Colonic mucosa (tissue), 4 donors: ENCODE measurements at places on chromosomes 12 and 14.

DNA sequence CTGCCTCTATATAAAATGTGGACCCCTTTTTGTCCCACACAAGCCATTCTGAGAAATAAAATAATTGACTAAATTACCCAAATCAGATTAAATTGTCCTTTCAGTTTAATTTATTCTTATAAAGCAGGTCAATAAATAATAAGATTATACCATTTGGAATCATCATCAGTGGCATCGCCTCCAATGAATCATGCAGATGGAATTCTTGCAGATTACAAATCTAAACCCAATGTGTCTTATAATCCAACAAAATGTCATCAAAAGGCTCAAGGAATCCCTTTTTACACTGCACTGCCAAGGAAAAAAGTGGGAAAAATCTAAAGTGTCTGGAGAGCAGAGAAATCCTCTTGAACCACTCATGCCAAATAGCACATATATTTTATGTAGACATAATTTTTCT, 138.2 kb upstream of the TSPAN8 start:
- DNase-seq = no peak

DNA sequence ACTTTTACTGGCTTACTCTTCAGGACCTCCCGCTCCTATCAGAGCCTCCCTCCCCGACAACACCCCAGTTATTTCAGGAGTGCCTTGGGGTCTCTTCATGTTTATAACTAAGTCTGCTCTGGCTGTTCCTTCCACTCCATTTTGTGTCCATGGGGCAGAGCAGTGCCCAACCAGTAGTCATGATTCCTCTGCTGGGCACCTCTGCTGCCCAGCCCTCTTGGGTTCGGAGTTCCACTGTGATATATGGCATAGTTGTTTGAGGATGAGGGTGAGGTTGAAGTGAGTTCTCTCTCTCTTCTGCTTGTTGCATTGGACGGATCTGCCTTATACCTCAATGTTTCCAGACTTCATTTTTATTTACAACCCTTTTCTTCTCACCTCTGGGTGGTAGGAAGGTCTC, 17.4 kb downstream of the NR1H4 start:
- no peak for DNase-seq

GRCh38 chr12:118103201-118103600, 610 bp downstream of the VSIG10 start:
- DNase-seq = peak; percentile 50

GRCh38 chr12:59887178-59887577, 291.3 kb downstream of the SLC16A7 start:
- no peak for DNase-seq

DNA sequence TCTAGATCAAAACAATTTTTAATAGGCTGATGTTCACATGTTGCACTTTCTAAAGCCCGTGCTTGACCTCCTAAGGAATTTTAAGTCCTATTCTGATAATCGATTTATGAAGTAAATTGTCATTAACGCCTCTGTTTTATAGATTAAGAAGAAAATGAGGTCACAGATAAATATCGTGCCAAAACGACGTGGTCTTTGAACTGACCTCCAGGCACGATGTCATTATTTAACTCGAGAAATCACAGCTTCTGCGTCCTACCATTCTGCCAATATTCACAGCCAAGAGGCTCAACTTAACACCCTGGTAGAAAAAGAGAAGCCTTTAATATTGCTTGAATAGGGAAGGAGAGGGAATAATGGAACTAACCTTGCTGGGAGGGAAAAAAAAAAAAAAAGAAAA, 888 bp upstream of the EEA1 start:
- no peak for DNase-seq

- no peak for DNase-seq
Measured at GRCh38 chr12:3200814-3201233, 123.6 kb downstream of the TSPAN9 start.

DNA sequence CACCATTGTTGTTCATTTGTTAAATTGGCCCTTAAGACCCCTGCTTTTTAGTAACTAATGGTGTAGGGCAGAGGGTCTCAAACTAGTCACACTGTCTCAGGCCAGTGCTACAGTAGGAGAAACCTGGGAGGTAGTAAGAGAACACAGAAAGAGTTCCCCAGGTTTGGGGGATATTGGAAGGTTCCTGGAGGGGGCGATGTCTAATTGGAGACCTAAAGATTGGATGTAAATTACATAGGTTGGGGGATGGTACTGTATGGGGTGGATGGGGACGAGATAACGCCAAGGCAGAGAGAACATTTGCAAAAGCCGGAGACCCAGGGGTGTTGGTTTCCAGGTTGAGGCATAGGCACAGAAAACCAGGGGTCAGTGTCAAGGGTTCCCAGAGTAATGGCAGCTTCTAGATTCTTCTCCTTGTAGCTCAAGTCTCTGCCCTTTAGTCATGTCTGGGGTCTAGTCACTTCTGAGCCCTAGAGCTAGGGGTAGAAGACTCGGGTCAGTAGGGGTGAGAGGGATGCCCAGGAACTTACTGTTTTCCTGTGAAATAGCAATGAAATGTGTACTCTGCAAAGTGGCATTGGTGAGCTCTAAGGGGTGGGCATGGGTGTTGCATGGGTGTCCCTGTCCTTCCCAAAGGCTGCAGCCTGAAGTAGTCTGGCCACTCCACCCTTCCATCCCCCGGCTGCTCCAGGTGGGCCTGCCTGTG, 21.8 kb downstream of the PLEKHG3 start:
- no peak for DNase-seq

GRCh38 chr12:54859502-54859901, 5.2 kb downstream of the MUCL1 start:
- DNase-seq = no peak

DNA sequence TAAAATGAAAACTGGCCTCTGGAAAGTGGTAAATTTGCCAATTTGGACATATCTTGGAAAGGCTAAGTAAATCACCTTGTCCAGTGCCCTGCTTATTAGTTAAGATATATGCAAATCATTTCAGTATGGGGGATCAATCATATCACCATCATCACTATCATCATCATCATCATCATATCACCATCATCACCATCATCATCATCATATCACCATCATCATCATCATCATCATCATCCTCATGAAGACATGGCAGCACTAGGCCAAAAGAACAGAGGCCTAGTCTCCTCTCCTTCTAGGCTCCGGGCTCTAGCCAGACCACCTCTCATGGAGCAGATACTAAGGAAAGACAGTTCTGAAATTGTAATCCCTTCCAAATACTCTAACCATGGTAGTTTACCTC, 20.3 kb downstream of the OTX2 start:
- DNase-seq = no peak

DNA sequence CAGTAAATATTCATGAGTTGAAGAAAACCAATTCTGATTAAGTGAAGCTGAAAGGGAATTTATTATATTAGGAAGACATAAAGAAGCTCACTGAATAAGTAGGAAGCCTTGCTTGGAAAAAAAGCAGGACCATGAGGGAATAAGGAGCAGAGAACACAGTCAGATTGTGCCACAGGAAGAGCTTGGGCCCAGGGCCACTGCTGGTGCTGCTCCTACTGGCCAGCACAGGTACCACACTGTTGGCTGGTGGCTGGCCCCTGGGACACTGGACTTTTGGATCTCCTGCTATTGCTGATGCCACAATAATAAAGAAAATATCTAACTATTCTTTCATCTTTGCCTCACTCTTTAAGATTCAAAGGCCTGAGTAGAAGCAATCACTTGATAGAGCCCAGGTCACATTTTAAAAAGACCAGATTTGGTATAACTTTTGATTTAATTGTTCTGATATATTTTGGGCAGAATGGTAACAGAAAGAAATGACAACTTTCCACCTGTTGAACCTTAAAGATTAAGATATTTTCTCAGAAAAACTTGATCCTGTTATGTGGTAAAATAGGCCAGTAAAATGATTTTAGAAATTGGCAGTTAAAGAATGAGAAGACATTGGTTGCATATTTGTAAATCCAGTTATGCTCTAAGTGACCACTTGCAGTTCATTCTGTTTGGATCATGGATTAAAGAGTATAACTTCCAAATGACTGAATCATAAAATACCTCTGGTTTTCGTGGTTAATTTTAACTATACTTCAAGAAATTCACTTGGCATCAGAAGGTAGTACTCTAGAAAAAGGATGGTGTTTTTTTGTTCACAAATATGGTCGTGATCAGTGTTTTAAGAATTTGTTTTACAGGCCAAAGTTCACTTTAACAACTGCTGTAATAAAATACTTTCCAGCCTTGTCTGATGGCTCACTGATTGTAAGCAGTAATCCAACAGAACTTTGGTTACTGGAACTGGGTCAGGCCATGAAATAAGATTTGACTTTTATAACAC, 68.3 kb downstream of the DERA start:
- peak; percentile 33 for DNase-seq

DNA sequence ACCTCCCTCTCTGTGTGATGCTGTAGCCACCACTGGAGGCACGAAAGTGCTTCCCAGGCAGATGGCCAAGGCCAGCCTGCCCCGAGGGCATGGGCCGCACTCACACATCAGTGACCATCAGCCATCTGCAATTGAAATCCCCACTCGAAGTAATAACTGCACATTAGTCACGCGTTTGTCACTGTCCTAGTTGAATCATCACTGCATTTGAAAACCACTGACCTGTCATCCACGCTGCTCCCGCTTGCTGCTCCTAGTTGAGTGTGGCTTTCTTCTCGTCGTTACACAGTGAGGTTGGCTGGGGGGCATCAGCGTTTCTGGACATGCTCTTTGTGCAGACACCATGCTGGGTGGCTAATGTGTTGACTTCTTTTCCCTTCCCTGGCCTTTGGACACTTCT, 176.1 kb downstream of the ADGRD1 start:
- DNase-seq = no peak

DNA sequence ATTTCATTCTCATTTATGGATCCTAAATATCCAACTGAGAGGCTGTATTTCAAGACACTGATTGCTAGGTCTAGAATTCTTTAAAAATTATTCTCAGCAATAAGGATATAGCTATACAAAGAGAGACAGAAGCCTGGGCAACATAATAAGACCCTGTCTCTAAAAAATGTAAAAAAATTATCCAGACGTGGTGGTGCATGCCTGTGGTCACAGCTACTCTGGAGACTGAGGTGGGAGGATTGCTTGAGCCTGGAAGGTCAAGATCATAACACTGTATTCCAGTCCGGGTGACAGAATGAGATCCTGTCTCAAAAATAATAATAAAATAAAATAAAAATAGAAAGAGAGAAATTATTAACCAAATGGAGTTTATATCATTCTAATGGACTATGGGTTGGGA, 20.6 kb upstream of the ARID2 start:
- DNase-seq = no peak

DNA sequence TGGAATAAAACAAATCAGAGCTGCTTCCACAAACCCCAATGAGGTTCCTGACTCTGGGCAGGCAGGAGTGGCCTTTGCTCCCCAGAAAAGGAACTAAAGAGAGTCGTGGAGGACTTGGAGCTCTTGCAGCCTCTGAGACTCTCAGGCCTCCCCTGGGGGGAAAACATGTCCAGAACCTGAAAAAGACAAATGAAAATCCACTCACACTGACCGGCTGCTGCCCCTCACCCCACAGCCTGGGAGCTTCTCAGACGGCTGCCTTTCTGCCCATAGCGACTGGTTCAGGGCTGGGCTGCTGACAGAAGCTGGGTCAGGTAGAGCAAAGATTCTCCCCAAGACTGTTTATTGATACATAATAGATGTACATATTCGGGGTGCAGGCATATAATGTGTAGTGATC, 356.0 kb downstream of the ADGRD1 start:
- DNase-seq = no peak

GRCh38 chr14:68628605-68629310, 164.1 kb downstream of the ZFP36L1 start:
- DNase-seq = peak; percentile 75

GRCh38 chr14:57243320-57243719, 25.4 kb downstream of the EXOC5 start:
- DNase-seq = no peak

GRCh38 chr12:104740668-104741067, 217.4 kb downstream of the SLC41A2 start:
- DNase-seq = no peak

DNA sequence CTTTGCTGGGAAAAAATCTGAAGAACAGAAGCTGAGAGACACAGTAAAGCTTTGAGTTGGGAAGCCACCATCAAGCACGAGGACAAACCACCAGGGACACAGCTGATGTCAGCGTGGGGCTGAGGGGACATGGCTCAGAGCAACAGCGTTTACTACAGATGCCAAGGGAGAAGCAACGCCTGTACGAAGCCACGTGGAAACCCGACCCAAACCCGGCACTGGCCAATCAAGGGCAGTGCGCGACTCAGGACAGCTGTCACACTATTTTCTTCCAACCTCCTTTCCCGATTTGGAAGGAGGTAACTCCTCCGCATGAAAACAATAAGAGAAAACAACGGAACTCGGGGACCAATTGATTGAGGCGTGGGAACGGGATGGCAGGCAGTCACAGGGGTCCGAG, 20.2 kb upstream of the CHGA start:
- DNase-seq = no peak

DNA sequence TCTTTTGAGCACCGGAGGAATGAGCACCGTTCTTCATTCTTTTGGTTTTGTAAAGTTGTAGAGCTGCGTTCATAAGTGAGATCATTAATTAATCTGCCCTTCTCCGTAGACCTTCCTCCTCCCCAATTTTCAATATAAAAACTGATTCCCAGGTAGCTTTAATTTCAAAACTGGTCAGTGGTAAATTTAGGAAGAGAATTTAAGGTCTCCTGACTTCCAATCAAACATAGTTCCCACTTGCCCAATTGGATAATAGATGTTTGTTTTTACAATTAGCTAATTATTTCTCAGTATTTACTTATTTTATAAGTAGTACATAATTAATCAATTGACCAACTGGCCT, 27.2 kb upstream of the YBX3 start:
- no peak for DNase-seq

GRCh38 chr14:54086767-54087166, 130.1 kb upstream of the BMP4 start:
- DNase-seq = no peak

- no peak for DNase-seq
Measured at GRCh38 chr12:55036326-55037115, 16.7 kb downstream of the NEUROD4 start.

- no peak for DNase-seq
Measured at GRCh38 chr14:77046721-77047120, 18.2 kb upstream of the IRF2BPL start.

GRCh38 chr12:120847392-120847791, 56.8 kb downstream of the SPPL3 start:
- no peak for DNase-seq

DNA sequence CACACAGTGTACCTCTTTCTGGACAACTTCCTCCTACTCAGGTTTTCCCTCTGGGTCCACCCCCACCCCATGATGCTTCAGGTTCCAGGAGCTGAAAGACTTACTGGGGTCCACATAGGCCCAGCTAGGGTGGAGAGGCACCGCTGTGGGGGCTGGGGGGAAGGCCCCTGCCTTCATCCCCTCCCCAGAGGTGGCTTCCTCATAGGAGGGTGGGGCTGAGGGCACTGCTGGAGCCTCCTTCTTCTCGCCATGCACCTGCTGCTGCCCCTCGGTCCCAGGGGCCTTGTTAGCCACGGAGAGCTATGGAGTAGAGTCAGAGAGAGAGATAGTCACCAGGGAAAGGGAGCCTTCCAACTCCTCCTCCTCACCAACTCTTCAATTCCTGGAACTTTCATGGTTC, 2.7 kb downstream of the FAIM2 start:
- no peak for DNase-seq

GRCh38 chr14:88695870-88696269, 96.9 kb downstream of the EML5 start:
- no peak for DNase-seq

- DNase-seq = no peak
Measured at GRCh38 chr12:24678436-24678835, 270.5 kb downstream of the BCAT1 start.

- no peak for DNase-seq
Measured at GRCh38 chr12:47419497-47419896, 286.3 kb downstream of the RPAP3 start.
